ENCODE measurements at places on chromosomes 5 and 9. TPM values are rescaled to one million over a fixed set of nuclear protein-coding genes. Genes with fewer than 3 reads are reported as not detected.

MARCHF11 gene
- total RNA-seq: not detected

GRCh38 chr5:140835622-140836510 is 1.8 kb downstream of the PCDHA7 start:
- no peaks in the 10 kb centered on the region for H3K36me3 ChIP-seq
- H3K27me3 ChIP-seq: peaks cover 9% of the 10 kb centered on the region
- no peak overlapping the region for H3K27ac ChIP-seq
- no peak overlapping the region for H3K4me3 ChIP-seq
- DNase-seq: no peak

- H3K27ac ChIP-seq: no peak overlapping the region
- H3K4me1 ChIP-seq: peaks cover 10% of the 10 kb centered on the region
- no peaks in the 10 kb centered on the region for H3K27me3 ChIP-seq
- peaks cover 77% of the 10 kb centered on the region for H3K36me3 ChIP-seq
- DNase-seq: no peak
Observed at GRCh38 chr5:87400305-87400899, 12.3 kb downstream of the CCNH start.

DNA sequence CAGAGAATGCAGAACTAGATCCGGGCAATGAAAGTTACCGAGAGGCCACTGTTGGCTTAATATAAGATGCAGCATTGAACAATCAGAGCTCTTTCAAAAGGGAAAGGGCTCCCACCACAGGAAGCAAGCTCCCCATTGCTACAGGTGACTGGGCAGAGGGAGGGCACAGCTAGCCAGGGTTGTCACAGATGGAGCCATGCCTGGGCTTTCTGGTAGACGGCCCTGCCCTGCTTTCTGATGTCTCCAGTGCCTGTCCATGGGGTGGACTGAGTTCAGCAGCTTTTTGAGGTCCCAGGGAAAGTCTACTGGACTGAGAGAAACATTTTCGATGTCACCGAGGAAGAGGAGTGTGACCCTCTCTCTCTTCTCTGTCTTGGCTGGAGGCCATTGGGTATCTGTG is 14.1 kb downstream of the RGS3 start:
- H3K4me3 ChIP-seq: no peak overlapping the region
- H3K4me1 ChIP-seq: no peaks in the 10 kb centered on the region
- DNase-seq: peak; percentile 53
- H3K27me3 ChIP-seq: no peaks in the 10 kb centered on the region
- no peak overlapping the region for H3K27ac ChIP-seq

- H3K36me3 ChIP-seq: no peaks in the 10 kb centered on the region
- no peak overlapping the region for H3K27ac ChIP-seq
- DNase-seq: no peak
- H3K27me3 ChIP-seq: no peaks in the 10 kb centered on the region
Observed at GRCh38 chr5:145968970-145969713, 32.8 kb downstream of the SH3RF2 start.

- no peaks in the 10 kb centered on the region for H3K4me1 ChIP-seq
- H3K4me3 ChIP-seq: no peak overlapping the region
- H3K27me3 ChIP-seq: no peaks in the 10 kb centered on the region
- DNase-seq: no peak
Observed at GRCh38 chr5:34827588-34828506, 11.1 kb upstream of the TTC23L start.

- H3K27ac ChIP-seq: no peak overlapping the region
- peaks cover 98% of the 10 kb centered on the region for H3K36me3 ChIP-seq
- no peak for DNase-seq
- H3K4me1 ChIP-seq: peaks cover 24% of the 10 kb centered on the region
Observed at GRCh38 chr9:121767171-121767769, 115.8 kb downstream of the DAB2IP start.

DNA sequence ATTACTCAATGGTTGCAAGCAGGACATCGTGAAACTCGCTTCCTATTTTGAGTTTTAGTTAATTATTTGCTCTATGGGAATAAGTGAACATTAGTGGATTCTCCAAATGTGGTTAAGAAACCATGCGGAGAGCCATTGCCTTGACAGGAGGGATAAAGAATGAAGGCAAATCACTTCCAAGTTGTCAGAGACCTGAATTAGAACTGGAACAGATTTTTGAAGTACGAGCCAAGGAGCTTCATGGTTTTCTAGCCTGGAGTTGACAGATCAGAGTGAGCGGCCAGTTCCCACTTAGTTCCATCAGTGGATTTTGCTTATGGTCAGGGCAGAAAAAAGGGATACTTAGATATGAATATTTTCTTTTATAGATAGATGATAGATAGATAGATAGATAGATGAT is 171.4 kb upstream of the CDH10 start:
- no peak for DNase-seq
- H3K4me3 ChIP-seq: no peak overlapping the region
- no peaks in the 10 kb centered on the region for H3K27me3 ChIP-seq
- no peaks in the 10 kb centered on the region for H3K36me3 ChIP-seq
- no peaks in the 10 kb centered on the region for H3K4me1 ChIP-seq
- H3K27ac ChIP-seq: no peak overlapping the region

DNA sequence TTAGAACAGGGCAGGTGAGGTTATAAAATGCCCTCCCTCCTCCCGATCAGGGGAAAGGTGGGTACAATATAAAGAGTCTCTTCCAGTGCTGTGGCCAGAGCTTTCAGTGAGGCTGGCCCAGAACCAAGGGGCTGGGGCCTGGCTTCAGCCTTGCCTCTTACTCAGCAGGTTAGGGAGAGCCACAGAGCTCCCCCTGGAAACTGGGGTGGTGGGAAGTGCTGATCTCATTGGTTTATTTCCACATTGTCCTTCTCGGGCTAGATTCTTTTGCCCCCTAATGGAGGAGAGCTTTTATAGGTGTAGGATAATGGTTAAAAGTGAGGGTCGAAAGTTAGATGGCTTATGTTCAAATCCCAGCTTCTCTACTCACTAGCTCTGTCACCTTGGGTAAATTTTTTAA is 186.7 kb upstream of the TBC1D2 start:
- no peak overlapping the region for H3K4me3 ChIP-seq
- no peaks in the 10 kb centered on the region for H3K4me1 ChIP-seq
- no peak for DNase-seq
- H3K27me3 ChIP-seq: peaks cover 8% of the 10 kb centered on the region
- H3K27ac ChIP-seq: no peak overlapping the region

Measured in suprapubic skin (tissue), 4 donors.